Suppressor macrophage (primary cell): ENCODE measurements at places on chromosomes 3 and 15.

- no peak for DNase-seq
Measured at GRCh38 chr3:11559816-11560633, 83.7 kb downstream of the VGLL4 start.

DNA sequence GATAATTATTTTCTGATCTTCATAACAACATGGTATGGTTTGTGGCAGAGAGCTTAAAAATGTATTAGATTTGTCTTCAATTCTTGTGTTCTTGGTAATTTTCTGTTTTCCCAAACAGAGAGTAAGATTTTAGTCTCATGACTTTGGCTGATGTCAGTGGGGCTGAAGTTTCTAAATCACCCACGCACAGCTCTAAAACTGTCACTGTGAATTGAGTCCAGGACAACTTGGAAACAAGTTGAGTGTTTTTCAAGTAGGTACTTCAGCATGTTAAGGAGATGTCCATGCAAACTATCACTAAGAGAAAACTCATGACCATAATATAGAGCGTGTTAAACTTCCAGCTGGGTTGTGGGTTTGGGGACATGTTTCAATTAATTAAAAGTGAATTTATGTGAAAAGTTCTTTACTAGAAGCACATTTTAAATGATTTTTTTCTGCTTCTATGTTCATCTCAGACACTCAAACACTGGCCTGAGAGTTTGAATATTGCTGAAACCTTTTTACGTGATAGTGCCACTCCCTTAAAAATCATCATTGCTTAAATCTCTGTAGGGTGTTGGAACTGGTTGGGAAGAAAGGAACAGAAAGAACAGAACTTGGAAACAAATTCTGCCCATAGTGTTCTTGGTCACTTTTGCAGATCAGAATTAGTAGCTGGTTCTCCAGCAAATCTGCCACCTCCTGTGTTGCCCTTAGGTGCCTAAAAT lies 89.8 kb downstream of the KLHL25 start:
- peak; percentile 65 for DNase-seq

GRCh38 chr3:46405301-46406019 lies 1.4 kb downstream of the CCR5AS start:
- DNase-seq: peak; percentile 95

DNA sequence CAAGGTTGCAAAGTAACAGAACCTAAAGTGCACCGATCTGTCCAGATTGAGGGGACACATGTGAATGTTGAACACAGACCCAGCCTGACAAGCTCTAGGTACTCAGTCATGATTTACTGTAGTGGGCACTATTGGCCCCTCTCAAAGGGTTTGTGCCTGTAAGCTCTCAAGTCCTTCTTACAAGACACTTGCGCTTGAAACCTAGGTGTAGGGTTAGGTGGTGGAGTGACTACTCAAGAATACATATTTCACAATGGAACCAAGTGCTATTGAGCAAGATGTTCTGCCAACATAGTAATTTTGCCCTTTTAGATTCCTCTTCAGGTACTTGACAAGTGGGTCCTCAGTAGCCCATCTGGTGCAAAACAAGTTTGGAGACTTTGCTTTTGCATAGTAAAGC lies 169.9 kb downstream of the AKAP13 start:
- DNase-seq: no peak

- DNase-seq: no peak
Measured at GRCh38 chr3:152177757-152178156, 91.0 kb upstream of the MBNL1 start.
